Stimulated activated CD4-positive, alpha-beta T cell treated with anti-CD3 and anti-CD28 coated beads, Interleukin-1b, Interleukin-23, amount 100 ng/mL, for 48 hours (primary cell): ENCODE measurements at places on chromosomes 12 and 14.

- no peak for DNase-seq
These were observed 3.5 kb downstream of the PKP2 start for GRCh38 chr12:32893043-32893442.

DNA sequence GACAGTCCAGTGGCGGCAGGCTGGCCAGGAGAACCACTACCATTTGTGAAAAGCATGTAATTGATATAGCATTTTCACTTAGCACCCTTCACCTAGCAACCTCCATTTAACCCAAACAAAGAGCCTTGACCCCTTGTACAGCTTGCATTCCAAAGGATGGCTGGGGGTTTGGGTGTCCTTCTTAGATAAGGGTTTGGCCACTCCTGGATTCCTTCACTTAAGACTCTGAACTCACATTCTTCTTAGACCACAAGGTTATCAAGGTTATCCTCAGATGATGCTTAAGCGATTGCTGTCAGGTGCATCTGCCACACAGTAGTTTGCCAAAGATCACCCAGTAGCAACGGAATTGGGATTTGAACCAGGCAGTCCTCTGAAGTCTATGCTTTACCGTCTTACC lies 102.8 kb downstream of the ZNF664 start:
- DNase-seq, result no peak

- peak; percentile 91 for DNase-seq
These were observed 25.1 kb upstream of the UBC start for GRCh38 chr12:124939421-124940142.

DNA sequence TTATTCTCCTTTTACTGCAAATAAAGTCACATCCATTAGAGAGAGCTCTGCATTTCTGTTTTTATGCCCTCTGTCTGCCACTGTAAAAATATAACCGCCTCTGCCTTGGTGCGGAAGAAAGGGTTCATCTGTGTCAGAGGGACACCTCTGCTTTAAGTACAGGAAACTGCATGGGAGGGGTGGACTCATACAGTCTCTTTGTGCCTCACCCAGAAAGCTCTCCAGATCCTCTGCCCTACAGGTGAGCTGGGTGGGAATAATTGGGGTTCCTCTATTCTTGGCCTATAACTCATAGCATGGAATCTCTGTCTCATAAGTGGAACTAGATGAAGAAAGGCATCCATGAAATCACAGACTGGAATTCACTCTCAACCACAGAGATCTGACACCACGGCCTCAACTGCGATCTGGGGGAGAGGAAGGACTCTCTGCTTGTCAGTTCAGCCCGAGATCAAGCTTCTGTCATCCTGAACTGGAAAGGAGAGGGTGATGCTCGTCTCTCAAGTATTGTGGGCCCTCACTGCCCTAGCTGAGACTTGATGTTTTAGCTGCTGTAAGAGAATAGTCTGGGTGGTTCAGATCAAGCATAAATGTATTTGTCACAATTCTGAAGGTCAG lies 702.3 kb downstream of the TMEM121 start:
- DNase-seq, result peak; percentile 40

DNA sequence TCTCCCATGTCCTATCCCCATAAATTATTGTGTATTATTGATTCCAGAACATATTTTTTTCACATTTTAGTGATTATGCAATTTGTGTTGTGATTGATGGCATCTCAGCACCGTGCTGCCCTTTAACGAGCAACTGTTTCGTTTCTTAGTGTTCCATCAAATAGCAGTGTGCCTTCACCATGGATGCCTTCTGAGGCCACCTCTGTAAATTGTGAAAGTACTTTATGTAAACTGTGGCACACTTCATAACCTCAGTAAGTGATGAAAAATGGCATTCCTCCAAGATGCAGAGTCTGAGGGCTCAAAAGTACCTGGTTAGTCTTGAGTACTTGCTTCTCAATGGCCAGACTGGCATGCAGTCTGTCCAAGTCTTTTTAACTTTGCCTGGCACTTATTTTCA lies 8.2 kb downstream of the CHST11 start:
- DNase-seq, result no peak

GRCh38 chr12:68043435-68043834 lies 54.2 kb downstream of the IFNG-AS1 start:
- no peak for DNase-seq

DNA sequence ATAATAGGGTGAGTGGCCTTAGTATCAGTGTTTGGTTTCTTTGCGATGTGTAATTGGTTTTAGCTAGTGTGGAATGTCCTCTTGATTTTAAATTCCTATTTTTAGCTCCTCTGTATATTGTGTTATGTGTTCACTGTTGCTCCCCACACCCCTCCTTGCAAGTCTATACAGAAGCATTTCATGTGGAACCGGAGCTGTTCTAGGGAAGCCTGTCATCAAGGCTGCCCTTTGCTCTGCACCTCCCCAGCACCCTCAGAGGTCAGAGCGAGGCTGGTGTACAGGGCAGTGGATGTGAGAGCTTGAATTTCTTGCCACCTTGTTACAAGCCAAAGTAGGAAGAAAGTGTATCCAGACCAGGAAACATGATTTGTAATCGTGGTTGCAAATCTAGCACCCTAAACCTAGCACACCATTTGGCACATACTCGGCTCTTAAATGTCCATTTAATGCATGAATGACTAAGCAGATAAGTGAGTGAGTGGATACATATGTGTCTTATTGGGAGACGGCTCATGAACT lies 376.8 kb downstream of the RGS6 start:
- DNase-seq, result no peak

DNA sequence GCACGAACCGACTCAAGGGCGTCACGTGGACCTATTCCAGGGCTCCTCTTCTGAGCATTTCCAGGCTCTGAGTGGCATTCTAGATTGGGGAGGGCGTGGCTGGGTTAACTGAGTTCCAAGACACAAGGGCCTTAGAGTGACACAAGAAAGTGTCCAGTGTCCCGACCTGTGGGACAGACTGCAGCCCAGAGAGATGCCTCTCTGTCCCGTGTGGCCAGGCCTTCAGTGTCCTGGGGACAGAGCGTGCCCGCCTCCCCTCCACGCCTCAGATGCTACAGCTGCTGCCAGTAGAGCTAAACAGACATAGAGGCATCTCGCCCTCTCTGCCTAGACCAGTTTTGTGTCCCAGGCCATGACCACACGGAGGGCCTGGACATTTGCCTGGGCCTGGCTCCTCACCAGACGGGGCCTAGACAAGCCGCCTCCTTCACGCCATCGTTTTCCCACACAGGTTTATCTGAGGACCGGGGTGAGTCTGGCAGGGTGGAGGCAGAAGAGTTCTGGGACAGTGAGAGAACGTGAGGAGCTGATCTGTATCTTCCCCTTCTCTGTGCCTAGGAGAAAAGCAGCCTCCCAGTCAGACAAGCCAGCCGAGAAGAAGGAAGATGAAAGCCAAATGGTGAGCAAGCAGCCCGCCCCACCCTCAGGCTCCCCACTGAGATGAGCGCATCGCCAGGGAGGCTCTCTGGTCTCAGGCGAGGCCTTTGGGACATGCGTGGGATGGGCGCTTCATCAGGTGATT lies 27.1 kb downstream of the DEGS2 start:
- no peak for DNase-seq

- DNase-seq, result no peak
These were observed 79.5 kb downstream of the OTOGL start for GRCh38 chr12:80178846-80179245.

DNA sequence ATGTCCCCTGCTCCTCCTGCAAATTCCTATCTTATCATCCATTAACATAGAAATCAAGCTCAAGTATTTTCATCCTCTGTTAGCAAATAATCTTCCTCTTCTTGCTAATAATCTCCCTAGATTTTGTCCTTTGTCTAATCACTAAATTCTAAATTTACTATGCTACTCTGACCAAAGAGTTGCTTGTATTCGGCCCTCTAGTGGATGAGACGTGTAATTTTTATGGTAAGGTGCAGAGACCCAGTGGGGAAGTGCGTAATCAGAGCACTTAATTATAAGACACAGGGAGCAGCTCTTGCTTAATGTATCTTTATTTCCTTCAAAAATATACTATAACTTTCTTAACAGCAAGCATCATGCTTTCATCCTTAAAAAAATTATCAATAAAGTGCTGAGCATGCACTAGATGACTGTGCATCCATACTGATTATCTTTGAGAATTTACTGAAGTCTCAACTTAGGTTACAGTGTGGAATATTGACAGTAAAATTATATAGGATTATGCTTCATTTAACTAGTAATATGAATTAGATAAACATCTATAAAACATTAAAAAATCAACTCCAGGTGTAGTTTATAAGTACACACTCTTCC lies 212.6 kb downstream of the SLC16A7 start:
- DNase-seq, result no peak

- no peak for DNase-seq
These were observed 30.1 kb downstream of the LRFN5 start for GRCh38 chr14:41636492-41637392.

GRCh38 chr12:108461058-108461660 lies 53.9 kb upstream of the FICD start:
- DNase-seq, result no peak
